ENCODE measurements at places on chromosomes 6 and 20.

- peak; percentile 78 for DNase-seq
Observed at GRCh38 chr6:43246301-43247113, 3.2 kb downstream of the TTBK1 start.

DNA sequence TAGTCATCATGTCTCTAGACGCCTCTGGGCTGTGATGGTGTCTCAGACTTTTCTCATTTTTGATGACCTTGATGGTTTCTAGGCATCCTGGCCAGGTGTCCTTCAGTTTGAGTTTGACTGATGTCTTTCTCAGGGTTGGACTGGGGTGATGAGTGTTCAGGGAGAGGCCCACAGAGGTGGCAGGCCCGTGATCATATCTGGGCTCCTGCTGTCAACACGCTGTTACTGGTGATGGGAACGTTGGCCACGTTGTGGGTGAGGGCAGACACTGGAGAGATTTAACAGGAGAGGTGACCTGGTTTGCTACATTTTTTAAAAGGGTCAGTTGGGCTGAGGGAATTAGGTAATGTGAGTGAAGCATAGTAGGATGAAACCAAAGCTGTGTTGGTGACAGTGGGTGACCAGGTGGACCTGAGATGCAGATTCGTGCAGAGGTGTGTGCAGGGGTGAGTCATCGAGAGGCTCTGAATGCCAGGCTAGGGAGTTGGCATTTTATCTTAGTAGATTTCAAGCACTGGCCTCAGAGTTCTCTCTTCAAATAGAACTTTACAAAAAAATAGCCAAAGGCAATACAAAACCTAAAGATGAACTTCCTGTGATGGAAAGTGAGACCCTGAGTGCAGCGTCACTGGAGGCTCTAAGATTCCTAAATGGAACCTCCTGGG, 174.1 kb downstream of the CDH26 start:
- no peak for DNase-seq

GRCh38 chr20:41094353-41095055, 42.8 kb upstream of the PLCG1 start:
- DNase-seq = no peak

DNA sequence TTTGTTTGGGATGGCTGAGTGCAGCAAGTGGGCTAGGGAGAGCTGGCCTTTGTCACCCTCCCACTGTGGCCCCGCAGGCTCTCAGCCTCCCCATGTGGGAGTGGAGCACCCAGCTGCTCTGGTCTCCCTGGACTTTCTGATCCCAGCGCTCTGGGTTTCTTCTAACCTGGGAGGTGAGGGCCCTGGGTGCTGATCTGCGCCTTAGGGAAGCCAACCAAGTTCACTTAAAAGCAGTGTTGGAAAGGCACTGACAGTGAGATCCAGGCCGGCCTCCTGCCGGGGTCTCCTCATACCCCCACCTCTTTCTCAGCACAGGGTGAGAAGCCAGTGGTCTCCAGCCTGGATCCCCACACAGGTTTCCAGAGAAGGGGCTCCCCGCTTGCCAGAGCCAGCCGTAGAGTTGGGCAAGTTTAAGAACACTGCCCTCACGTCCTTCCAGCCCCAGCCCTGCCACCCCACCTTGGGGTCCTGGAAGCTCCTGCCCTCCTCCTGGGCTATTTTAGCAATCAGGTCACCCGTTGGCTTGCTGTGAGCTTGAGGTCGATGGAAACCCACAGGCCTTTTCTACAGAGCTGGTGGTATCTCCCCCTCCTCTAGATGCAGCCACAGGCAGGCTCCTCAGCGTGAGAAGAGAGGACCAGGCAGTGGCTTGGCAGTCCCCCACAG, 9.6 kb downstream of the C20orf203 start:
- DNase-seq = no peak

DNA sequence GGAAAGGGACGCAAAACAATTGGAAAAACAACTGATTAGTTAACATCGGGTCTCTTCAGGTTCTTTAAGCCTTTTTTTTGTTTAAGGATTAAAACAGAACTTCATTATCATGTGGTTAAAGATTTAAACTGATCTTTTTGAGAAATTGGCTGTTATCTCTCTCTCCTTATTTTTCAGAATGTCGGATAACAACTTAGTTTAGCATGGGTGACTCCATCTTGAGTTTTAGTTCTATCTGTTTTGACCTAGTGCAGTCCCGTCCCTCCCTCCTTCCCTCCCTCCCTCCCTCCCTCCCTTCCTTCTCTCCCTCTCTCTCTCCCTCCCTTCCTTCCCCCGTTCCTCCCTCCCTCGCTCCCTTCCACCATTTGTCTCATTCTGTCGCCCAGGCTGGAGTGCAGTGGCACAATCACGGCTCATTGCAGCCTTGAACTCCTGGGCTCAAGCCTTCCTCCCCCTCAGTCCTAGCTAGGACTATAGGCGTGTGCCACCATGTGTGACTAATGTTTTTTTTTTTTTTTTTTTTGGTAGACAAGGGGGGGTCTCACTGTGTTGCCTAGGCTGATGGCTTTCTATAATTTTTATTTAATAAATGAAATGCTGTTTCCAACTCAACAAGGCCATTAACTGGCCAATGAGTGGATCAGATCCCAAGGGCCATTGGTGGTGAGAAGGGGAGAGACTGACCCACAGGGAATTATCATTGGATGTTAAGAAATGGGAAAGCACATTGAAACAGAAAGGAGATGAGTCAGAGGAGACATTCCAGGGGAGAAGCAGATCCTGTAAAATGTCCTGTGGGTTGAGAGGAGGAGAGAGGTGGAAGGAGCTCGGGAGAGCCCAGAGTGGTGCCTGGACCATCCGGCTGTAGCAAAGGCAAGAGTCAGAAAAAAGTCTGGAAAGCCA, 13.6 kb downstream of the BAK1 start:
- no peak for DNase-seq

- no peak for DNase-seq
Observed at GRCh38 chr6:132819405-132820161, 5.2 kb downstream of the RPS12 start.

GRCh38 chr6:51930602-51931001, 156.8 kb downstream of the PKHD1 start:
- no peak for DNase-seq

GRCh38 chr6:107769053-107769658, 55.0 kb downstream of the SCML4 start:
- no peak for DNase-seq

DNA sequence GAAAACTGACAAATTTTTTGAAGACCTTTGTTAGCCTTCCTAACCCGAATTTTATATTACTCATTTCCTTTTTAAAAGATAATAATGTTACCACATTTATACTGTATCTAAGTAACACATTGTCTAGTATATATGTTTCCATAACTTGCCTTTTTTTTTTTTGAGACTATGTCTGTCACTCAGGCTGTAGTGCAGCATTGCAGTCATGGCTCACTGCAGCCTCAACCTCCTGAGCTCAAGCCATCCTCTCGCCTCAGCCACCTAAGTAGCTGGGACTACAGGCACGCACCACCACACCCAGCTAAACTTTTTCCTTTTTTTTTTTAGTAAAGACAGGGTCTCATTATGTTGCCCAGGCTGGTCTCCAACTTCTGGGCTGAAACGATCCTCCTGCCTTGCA, 18.6 kb downstream of the ZNFX1 start:
- no peak for DNase-seq

GRCh38 chr6:97663252-97663651, 380.2 kb upstream of the MMS22L start:
- DNase-seq = no peak

DNA sequence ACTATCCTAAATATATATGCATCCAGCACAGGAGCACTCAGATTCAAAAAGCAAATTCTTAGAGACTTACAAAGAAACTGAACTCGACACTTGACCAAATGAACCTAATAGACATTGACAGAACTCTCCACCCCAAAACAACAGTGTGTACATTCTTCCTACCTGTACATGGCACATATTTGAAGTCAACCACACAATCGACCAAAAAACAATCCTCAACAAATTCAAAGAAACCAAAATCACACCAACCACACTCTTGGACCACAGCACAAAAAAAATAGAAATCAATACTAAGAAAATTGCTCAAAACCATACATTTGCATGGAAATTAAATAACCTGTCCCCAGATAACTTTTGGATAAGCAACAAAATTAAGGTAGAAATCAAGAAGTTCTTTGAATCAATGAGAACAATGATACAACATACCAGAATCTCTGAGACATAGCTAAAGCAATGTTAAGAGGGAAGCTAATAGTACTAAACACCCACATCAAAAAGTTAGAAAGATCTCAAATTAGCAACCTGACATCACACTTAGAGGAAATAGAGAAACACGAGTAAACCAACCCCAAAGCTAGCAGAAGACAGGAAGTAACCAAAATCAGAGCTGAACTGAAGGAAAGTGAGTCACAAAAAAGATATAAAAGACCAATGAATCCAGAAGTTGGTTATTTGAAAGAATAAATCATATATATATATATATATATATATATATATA, 12.5 kb upstream of the TREM1 start:
- DNase-seq = no peak

GRCh38 chr20:14925300-14925699, 587.9 kb upstream of the FLRT3 start:
- no peak for DNase-seq

DNA sequence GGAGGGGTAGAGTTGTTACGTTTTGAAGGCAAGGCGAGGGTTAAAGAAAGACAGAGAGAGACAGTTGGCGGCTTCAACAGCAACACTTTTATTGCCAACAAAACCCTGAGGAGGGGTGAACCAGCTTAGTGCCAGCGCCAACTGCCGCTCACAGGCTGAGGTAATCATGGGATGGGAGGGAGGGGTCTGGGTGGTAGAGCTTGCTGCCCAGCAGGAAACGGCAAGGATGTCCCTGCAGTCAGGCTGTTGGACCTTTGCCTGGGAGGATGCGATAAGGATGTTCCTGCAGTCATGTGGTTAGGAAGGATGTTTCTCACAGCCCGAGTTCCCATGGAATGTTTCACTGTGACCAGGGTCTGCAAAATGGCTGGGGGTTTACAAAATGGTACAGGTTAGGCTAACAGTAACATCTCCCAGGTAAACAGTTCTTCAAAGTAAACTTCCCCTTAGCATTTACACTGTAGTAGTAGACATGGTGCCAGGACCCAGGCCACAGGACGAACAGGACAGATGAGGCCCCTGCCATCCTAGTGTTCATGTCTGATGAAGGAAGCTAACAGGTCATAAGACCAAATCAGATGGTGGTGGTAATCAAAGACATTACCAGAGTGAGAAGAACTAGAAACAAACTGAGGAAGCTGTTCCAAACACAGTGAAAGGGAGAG, 647.3 kb upstream of the DEFB115 start:
- DNase-seq = no peak

DNA sequence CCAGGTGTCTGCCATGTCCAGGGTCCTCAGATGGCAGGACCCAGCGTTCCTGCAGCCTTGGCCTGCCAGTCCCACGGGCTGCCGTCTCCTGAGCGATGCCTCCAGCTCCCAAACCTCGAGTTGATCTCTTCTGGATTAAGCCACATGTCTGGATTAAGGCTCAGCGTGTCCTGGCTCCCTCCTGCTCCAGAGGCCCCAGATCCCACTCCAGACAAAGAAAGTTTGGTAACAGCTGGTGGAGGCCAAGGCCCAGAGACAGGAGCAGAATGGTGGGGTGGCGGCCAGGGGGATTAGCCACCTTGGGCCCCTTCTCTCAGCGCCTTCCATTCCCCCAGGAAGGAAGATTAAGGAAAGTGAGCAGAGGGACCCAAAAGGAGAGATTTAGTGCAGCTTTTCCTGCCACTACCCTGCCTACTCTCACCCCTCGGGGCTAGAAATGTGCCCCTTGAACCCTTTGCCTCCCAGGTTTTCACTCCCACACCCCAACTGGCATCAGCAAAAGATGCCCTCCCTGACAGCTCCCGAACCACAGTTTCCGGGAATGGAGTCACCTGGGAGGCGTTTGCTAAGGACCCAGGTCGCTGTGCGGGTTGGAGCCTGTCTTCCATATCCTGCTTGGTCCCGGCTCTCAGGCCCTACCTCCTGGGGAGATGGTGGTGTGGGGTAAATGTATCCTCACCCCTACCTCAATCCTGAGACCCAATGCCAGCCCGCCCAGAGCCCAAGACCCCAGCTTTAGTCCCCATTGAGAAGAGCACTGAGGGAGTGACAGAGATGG, 6.9 kb downstream of the SPDEF start:
- DNase-seq = no peak

- DNase-seq = no peak
Observed at GRCh38 chr6:158161566-158162254, 6.4 kb downstream of the SERAC1 start.

- no peak for DNase-seq
Observed at GRCh38 chr6:15748341-15748740, 85.5 kb upstream of the DTNBP1 start.

GRCh38 chr6:37723016-37723415, 25.3 kb upstream of the MDGA1 start:
- DNase-seq = no peak
